ENCODE measurements at places on chromosomes 13 and 19.

GRCh38 chr19:10114651-10115391 lies 3.3 kb downstream of the P2RY11 start:
- no peak overlapping the region for H3K27ac ChIP-seq
- H3K4me1 ChIP-seq = peaks cover 43% of the 10 kb centered on the region
- H3K36me3 ChIP-seq = peaks cover 58% of the 10 kb centered on the region
- no peaks in the 10 kb centered on the region for H3K27me3 ChIP-seq
- no peak overlapping the region for H3K4me3 ChIP-seq

- H3K4me1 ChIP-seq = peaks cover 10% of the 10 kb centered on the region
- DNase-seq = no peak
- H3K27ac ChIP-seq = no peak overlapping the region
- H3K36me3 ChIP-seq = peaks cover 34% of the 10 kb centered on the region
- no peak overlapping the region for H3K4me3 ChIP-seq
Observed at GRCh38 chr19:56101746-56102535, 19.2 kb downstream of the ZNF787 start.

DNA sequence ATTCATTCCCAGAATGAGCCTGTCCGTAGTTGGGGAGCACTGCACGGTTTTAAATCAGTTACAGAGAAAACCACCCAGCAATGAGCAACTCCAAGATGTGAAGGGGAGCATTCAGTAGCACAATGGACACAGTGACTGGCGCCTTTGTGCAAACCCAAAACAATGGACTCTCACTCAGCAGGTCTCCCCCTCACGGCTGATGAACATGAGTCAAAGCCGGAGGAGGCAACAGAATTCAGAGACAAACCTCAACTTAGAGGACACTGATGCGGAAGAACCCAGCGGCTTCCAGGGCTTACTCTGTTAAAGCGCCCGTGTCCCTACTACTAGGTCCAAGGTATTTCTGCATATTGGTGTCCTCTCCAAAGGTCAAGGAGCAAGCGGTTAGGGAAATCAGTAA lies 17.7 kb downstream of the PLEKHF1 start:
- no peak overlapping the region for H3K4me3 ChIP-seq
- H3K4me1 ChIP-seq = peaks cover 41% of the 10 kb centered on the region
- no peaks in the 10 kb centered on the region for H3K27me3 ChIP-seq
- H3K27ac ChIP-seq = no peak overlapping the region

DNA sequence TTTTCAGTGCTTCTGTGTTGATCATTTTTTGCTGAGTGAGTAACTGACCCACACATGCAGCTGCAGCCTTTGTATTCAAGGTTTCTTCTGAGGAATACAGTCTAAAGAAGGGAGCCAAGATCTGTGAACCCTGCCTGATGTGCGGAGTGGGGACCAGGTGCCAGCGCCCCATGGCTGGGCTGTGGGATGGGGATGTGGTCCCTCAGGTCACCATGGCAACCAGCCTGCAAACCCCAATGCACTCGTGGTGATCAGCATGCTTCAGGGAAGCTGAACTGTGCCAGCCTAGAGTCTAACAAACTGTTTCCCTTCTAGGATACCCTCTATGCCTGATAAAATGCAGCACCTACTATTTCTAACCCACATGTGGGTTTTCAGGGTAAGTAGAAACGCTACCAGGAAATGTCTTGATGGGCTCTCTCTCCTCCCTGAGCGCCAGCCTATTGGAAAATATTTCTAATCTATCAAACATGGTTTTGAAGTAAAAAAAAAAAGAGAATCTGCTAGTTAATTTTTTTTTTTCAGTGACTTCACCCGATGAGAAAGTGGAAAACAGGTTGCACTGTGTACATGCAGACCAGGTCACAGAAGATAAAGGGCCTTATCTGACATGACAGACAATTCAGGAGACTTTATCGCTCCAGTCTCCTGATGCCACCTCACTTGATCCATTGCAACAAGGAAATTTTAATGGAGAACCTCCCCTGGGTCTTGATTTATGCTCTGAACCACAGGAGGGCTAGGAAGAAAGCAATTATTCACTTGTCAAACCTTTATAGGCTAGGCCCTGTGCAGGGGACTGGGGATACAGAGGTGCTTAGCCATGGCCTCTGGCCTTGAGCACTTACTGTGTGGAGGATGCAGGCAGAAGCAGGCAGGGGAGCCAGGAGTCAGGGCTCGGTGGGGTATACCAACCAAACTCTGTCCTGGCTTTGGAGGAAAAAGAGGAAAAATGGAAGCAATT lies 51.1 kb downstream of the RASL11A start:
- no peaks in the 10 kb centered on the region for H3K36me3 ChIP-seq
- H3K27me3 ChIP-seq = peaks cover 3% of the 10 kb centered on the region
- no peak overlapping the region for H3K27ac ChIP-seq
- H3K4me1 ChIP-seq = no peaks in the 10 kb centered on the region

DNA sequence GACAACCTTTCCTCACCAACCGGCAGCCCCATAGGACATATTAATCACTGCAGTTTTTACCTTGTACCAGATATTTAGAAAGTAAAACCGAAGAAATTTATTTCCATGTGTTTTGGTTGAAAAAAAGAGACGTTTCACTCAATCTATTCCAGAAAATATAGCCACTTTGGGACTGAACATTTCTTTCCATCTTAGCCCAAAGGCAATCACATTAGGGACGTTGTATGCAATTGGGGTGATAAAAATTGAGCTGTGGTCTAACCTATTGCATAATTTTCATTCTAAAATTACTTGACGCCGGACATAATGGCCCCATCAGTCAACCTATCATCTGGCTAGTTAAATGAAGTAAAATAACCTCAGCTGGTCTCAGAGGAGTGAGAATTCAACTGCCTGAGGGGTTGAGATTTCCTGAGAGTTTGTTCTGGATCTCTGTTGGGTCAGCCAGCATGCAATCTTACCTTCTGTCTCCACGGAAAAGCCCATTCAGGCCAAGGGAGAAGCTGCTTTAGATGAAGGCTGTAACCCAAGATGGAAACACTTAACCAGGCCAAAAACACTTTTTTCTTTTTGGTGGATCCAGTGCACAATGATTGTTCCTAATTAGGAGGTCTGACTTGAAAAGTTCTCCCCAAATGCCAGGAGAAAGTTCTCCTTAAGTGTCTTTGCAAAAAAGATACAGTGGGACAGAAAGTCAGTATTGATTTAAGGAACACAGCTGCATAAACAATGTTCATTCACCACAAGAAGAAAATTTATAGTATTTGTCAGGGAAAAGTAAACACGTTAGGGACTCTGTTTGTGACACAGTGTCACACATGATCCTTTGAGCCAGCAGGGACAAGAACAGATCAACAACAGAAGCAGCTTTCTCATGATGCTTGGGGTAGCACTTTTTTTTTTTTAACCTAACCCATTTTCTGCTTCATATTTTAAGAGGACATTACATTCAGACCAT lies 34.1 kb downstream of the DLEU7 start:
- no peaks in the 10 kb centered on the region for H3K4me1 ChIP-seq
- H3K27ac ChIP-seq = no peak overlapping the region
- H3K36me3 ChIP-seq = no peaks in the 10 kb centered on the region
- no peak for DNase-seq
- no peaks in the 10 kb centered on the region for H3K27me3 ChIP-seq

DNA sequence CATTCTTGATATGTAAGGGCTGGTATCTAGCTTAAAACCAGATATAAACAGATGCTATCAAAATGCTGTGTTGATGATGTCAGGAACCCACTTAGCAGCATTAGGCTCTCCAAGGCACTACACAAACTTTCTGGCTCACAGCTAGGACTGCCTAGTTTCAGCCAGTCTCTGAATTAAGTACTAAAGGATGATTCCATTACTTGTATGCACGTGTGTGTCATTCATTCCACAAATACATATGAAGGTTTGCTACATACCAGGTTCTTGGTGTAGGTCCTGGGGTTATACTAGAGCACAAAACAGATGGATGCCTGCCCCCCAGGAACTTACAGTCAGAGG lies 151.5 kb downstream of the RGCC start:
- H3K4me1 ChIP-seq = no peaks in the 10 kb centered on the region
- peaks cover 20% of the 10 kb centered on the region for H3K36me3 ChIP-seq
- no peak overlapping the region for H3K4me3 ChIP-seq
- no peaks in the 10 kb centered on the region for H3K27me3 ChIP-seq
- no peak for DNase-seq
- H3K27ac ChIP-seq = no peak overlapping the region

DNA sequence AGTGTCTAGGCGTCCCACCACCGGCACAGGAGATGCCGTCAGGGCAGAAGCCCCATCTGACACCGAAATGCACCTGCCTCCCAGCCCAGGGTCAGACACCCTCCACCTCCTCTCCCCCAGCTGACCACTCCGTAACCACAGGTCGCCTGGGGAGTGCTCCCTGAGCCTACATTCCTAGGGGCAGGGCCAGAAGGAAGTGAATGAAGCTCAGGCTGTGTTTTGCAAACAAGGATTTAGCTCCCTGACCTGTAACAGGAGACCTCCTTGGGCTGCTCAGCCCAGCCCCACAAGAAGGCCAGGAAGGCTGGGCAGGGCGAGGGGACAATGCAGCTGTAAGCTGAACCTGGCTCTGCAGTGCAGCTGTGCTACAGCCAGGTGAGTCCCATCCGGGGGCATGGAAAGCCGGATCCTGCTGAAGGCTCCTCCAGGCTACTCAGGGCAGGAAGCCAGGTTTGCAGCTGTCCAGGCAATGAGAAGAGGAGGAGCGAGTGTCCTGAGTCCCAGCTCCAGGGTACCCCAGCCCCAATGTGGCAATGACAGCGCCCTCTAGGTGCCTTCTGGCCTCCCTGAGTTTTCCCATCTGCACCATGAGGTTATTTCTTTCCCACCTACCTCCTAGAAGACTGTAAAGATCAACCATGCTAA lies 42.1 kb downstream of the RHPN2 start:
- H3K4me3 ChIP-seq = no peak overlapping the region
- DNase-seq = no peak
- no peaks in the 10 kb centered on the region for H3K27me3 ChIP-seq
- H3K36me3 ChIP-seq = no peaks in the 10 kb centered on the region
- H3K27ac ChIP-seq = no peak overlapping the region

GRCh38 chr13:35789335-35790165 lies 313.1 kb upstream of the MAB21L1 start:
- no peaks in the 10 kb centered on the region for H3K27me3 ChIP-seq
- no peak for DNase-seq
- H3K27ac ChIP-seq = no peak overlapping the region
- H3K36me3 ChIP-seq = no peaks in the 10 kb centered on the region
- H3K4me1 ChIP-seq = no peaks in the 10 kb centered on the region
- H3K4me3 ChIP-seq = no peak overlapping the region

DNA sequence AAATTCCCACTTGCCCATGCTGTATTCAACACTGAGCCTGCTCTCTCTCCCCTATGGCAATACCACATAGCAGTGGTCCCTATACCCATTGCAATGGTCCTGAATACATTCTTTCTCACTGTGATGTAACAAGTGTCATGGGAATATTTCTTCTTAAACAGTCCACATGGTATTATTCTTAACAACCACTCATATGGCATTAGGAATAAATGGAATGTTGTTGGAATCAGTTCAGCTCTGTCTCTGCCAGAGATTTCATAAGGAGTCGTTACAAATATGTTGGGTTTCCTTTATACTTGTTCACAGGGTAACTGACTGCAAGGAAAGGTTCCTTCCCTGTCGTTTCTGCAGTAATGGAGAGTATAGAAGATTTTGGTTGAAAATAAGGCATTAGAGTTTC lies 128.3 kb upstream of the SPATA13 start:
- peaks cover 3% of the 10 kb centered on the region for H3K27me3 ChIP-seq
- H3K4me1 ChIP-seq = no peaks in the 10 kb centered on the region
- no peak overlapping the region for H3K27ac ChIP-seq
- H3K4me3 ChIP-seq = no peak overlapping the region

DNA sequence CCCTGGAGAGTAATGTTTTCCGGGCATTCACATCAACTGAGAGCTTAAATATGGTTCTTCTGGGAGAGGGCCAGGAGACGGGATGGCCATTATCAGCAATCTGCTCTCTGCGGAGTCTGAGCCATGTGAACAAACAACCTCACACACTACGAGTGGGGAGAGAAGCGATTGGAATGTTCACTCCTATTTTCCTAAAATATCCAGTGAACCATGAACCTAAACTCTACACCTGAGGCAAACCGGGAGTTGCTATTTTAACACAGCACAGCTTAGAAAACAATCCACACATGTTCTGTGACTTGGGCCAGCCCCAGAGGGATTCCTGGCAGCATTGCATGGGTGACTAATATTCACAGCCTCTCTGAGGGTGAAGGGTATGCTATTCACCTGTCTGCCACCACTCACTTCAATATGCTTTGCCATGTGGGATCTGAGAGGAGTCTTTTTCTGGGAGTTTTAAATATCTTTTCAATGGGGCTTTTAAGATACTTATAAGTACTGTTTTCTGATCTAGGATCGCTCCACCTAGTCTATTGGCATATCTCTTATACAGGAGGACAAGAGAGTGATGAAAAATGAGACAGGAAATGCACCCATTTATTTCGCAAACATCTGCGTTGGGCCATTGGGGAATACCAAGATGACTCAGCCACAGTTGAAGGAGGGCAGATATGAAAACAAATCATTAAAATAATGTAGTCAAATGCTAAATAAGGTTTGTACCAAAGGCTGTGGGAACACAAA lies 72.6 kb upstream of the SERP2 start:
- no peaks in the 10 kb centered on the region for H3K27me3 ChIP-seq
- H3K4me3 ChIP-seq = no peak overlapping the region
- no peak for DNase-seq
- H3K4me1 ChIP-seq = no peaks in the 10 kb centered on the region

GRCh38 chr19:49549045-49549444 lies 21.2 kb downstream of the RCN3 start:
- no peaks in the 10 kb centered on the region for H3K36me3 ChIP-seq
- peaks cover 38% of the 10 kb centered on the region for H3K4me1 ChIP-seq
- H3K27ac ChIP-seq = peak overlapping the region; percentile 1
- DNase-seq = no peak
- H3K27me3 ChIP-seq = no peaks in the 10 kb centered on the region

- H3K27ac ChIP-seq = no peak overlapping the region
- no peaks in the 10 kb centered on the region for H3K4me1 ChIP-seq
- H3K36me3 ChIP-seq = no peaks in the 10 kb centered on the region
- no peak for DNase-seq
- H3K4me3 ChIP-seq = no peak overlapping the region
Observed at GRCh38 chr13:38980750-38981078, 9.9 kb downstream of the STOML3 start.

DNA sequence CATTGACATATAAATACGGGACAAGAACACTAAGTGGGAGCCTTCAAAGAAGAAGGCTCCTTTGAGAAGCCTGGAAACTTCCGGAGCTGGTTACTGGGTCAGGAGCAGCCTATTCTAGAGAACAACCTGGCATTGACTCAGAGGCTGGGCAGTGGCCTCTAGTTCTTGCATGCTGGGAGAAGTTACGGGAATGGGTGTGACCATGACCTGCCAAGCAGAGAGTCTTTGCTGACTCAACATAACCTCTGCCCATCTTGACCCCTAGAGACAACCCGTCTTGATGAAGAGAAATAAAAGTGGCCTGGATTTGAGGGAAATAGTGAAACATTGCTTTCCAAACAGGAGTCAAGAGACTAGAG lies 21.0 kb downstream of the STARD13 start:
- no peaks in the 10 kb centered on the region for H3K4me1 ChIP-seq
- no peaks in the 10 kb centered on the region for H3K27me3 ChIP-seq
- H3K36me3 ChIP-seq = no peaks in the 10 kb centered on the region
- no peak for DNase-seq
- no peak overlapping the region for H3K27ac ChIP-seq

DNA sequence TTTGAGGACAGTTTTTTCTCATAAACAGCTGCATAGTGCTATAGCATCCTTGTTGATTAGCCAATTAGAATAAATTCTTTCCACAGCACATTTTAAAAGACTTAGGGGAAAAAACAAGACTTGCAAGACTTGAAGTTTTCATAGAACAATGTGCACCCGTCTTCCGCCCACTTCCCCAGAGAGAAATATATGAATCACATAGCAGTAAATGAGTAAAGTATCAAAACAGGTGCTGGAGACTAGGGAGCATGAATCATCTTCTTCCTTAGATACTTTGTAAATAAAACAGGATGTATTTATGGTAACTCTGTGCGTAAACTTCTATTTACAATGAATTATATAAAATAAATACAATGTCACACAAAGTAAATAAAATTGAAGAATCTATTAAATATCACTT lies 75.1 kb downstream of the COL4A2 start:
- no peaks in the 10 kb centered on the region for H3K4me1 ChIP-seq
- no peaks in the 10 kb centered on the region for H3K27me3 ChIP-seq
- H3K27ac ChIP-seq = no peak overlapping the region

All from effector memory CD4-positive, alpha-beta T cell (primary cell).